ENCODE measurements at places on chromosomes 11 and 22.

DNA sequence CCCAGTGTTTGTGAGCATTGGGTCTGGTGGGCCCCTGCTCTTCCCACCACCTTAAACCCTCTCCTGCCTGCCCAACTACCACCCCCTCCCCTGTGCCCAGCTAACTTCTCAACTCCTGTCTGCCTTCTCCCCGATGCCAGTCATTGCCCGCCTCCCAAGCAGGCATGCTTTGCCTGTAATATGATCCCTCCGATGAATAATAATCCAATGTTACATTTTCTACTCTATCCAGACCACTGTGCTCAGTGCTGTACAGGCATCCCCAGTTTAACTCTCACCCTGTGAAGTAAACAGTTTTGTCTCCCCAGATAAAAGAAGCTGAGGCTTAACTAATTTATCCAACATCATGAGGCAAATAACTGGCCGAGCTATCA is 35.5 kb upstream of the OLFML1 start:
- DNase-seq: no peak

GRCh38 chr11:117019871-117020270 is 78.4 kb downstream of the SIK3 start:
- DNase-seq: no peak

DNA sequence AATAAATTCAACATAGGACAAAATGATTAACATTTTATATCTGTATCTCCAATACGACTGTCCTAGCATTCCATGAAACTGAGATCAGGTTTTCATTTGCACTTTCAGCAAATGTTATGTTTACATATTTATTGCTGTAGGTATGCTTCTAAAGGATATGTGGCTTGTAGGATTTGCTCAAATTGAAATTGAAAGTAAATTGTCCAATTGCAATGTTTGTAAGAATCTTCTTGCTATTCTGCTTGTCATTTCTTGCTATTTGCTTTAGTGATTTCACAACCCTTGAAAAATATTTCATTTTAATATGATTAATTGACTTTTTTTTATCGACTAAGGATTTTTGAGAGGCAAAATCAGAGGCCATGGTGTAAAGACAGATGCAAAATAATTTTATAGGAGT is 904.2 kb upstream of the RAG2 start:
- no peak for DNase-seq

DNA sequence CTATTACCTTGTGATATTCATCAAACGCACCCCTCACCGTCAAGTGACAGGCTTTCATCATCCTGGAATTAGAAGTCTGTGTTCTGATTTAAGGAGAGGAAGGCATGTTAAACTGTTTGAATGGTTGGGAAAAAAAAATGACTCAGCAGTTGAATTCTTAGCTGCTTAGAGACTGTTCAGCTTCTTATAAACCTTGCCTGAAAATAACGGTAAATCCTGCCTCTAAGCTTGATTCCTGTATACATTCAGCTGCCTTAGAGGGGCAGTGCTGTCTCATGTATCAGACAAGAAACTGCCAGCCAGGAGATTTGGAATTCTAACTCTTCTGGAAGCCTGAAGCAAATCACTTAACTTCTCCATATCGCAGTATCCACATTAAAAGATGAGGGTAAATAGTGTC is 437.4 kb downstream of the JRKL start:
- DNase-seq: no peak

- no peak for DNase-seq
These were observed 558.5 kb downstream of the MIAT start for GRCh38 chr22:27215871-27216270.
